ENCODE measurements at places on chromosomes 2 and 18.
A peak's percentile ranks its signal among the peaks of the same experiment; 100 is the strongest.

DNA sequence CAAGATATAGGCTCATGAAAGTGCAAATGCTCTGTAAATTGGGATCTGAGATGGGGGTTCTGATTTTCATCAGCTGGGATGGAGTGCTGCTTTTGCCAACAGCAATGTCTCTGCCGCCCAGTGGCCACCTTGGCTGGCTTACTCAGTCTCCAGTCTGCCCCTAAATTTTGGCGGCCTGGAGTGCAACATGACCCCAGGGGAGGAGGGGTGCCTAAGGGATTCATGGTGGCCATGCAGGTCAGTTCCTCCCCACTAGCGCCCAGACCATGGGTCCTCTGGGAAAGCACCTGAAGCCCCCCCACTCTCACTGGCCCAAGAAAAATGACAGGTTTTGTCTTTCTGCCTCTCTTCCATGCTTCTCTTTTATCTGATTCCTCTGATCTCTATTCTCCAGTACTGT is 45.0 kb downstream of the SLC4A3 start:
- no peak for DNase-seq

- no peak for DNase-seq
These were observed 43.7 kb upstream of the TANK start for GRCh38 chr2:161116509-161116908.

GRCh38 chr2:133040170-133040569 is 370.2 kb upstream of the LYPD1 start:
- no peak for DNase-seq

- DNase-seq = peak; percentile 78
These were observed 62.5 kb downstream of the DHRS9 start for GRCh38 chr2:169131587-169132512.

GRCh38 chr18:36149514-36150289 is 20.0 kb downstream of the ELP2 start:
- DNase-seq = no peak

DNA sequence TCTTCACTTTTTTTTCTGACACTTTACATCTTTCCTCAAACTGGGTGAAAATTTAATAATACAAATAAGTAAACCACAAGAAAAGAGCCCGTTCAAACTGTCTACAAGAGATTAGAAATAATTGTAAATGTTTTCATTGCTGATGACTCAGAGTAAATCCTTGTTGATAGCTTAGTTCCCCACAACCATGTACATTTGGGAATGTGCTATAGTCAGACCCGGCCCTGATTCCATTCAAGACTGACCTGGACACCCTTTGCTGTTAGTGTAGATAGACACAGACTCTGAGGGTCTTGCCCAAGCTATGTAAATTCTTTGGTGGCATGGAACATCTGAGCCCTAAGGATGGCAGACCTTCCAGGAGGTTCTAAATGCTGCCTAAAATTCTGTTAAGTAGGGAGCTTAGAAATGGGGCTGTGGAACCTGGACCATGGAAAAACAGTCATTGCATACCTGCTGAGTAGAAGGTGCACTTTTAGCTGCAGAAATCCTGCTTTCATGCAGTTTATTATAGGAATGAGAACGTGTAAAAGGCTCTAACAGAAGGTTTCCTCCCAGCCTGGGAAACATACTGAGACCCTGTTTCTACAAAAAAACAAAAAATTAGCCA is 3.7 kb downstream of the MALT1 start:
- DNase-seq = no peak

DNA sequence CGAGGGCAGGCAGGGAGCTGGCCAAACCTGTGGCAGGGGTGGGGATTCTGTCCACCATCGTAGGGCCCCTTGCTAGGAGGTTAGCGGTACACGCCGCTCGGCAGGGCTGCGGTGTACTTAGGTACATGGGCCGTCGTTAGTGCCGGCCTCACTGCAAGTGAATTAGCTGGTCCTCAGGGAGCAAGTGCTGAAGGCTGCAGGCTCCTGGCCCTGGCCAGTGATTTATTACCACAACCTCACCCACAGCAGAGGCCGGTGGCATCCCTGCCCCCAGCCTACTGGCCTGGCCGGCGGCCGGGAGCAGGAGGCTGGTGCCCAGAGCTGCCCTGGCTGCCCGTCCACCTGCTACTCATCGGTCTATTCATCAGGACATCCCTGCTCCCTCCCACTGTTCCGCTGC is 19.6 kb upstream of the PTMA start:
- DNase-seq = no peak

GRCh38 chr2:230758566-230759480 is 46.2 kb downstream of the CAB39 start:
- peak; percentile 57 for DNase-seq

- no peak for DNase-seq
These were observed 489.3 kb upstream of the CDH2 start for GRCh38 chr18:28666216-28666615.

- peak; percentile 76 for DNase-seq
These were observed 29.9 kb downstream of the PPP1R1C start for GRCh38 chr2:182015334-182016109.

DNA sequence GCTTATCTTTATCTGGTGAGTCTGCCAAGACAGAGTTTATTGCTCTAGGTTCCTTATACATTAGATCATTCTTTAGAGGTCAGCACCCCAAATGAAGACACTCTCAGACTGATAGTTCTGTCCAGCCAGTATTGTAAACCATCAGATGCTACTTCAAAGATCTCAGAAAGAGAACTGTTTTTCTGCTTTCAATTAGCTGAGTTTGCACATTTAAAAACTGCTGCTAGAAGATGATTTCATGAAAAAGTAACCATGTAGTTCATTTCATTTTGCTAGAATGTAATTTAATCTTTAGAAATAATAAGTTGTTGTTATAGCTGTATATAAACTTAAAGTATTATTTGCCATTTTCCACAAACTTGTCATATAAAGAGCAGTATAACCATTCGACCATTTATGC is 344.5 kb upstream of the ATP5MC3 start:
- no peak for DNase-seq

DNA sequence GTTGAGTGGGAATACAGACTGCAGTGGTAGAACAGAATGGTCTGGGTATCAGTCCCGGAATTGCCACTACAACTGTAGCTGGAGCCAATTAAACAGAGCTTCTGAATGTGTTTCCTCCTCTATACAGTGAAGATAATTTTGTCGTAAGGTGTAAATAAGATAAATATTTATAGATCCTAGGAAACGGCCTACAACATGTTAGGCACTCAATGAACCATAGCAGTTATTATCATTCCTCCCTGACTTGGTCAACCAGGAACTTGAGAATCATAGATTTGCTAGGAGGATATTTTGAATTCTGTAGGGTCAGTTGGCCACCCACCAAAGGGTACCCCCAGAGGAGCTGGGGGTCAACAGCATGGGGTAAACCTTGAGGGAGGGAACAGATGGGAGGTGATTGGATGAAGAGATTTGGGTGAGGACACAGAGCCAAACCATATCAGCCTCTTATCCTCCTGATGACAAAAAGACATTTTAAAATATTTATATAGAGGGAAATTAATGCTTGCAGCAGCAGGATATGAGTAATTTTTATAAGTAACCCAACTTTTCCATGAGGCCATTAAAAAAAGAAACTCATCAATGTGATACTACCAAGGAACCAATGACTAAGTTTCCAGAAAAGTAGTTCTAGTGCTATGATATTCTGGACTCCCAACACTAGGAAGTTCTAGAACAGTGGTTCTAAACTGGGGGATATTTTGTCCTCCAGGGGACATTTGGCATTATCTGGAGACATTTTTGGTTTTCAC is 4.0 kb downstream of the DHRS9 start:
- peak; percentile 48 for DNase-seq

GRCh38 chr2:123532126-123532525 is 493.0 kb upstream of the CNTNAP5 start:
- DNase-seq = no peak

DNA sequence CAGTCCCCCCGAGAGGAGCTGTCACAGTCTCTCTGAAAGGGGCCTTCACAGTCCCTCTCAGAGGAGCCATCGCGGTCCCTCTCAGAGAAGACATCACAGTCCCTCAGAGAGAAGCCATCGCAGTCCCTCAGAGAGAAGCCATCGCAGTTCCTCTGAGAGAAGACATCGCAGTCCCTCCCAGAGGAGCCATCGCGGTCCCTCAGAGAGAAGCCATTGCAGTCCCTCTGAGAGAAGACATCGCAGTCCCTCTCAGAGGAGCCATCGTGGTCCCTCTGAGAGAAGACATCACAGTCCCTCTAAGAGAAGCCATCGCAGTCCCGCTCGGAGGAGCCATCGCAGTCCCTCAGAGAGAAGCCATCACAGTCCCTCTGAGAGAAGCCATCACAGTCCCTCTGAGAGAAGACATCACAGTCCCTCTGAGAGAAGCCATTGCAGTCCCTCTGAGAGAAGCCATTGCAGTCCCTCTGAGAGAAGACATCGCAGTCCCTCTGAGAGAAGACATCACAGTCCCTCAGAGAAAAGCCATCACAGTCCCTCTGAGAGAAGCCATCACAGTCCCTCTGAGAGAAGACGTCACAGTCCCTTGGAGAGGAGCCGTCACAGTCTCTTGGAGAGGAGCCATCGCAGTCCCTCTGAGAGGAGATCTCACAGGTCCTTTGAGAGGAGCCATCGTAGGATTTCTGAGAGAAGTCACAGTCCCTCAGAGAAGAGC is 1.3 kb upstream of the ZNF512 start:
- DNase-seq = no peak

DNA sequence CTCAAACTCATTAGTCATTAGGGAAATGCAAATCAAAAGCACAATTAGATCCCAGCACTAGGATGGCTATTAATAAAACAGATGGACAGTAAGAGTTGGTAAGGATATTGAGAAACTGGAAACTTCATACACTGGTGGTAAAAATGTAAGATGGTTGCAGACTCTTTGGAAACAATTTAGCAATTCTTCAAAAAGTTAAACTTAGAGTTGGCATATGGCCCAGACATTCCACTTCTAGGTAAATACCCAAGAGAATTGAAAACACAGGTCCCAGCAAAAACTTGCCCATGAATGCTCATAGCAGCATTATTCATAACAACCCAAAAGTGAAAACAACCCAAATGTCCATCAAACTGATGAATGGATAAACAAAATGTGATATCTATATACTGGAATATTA is 84.9 kb upstream of the ZFP36L2 start:
- peak; percentile 33 for DNase-seq

Data from HT1080 (cell line).